Endodermal cell (in vitro differentiated cells): ENCODE measurements at places on chromosomes 5 and 9.
A peak's percentile ranks its signal among the peaks of the same experiment; 100 is the strongest.

GRCh38 chr5:121138495-121138907, 674.4 kb downstream of the PRR16 start:
- no peak for DNase-seq

GRCh38 chr5:86880785-86881492, 263.2 kb downstream of the COX7C start:
- DNase-seq: peak; percentile 90

- no peak for DNase-seq
These were observed 21.5 kb upstream of the DMRT2 start for GRCh38 chr9:1028501-1029190.

DNA sequence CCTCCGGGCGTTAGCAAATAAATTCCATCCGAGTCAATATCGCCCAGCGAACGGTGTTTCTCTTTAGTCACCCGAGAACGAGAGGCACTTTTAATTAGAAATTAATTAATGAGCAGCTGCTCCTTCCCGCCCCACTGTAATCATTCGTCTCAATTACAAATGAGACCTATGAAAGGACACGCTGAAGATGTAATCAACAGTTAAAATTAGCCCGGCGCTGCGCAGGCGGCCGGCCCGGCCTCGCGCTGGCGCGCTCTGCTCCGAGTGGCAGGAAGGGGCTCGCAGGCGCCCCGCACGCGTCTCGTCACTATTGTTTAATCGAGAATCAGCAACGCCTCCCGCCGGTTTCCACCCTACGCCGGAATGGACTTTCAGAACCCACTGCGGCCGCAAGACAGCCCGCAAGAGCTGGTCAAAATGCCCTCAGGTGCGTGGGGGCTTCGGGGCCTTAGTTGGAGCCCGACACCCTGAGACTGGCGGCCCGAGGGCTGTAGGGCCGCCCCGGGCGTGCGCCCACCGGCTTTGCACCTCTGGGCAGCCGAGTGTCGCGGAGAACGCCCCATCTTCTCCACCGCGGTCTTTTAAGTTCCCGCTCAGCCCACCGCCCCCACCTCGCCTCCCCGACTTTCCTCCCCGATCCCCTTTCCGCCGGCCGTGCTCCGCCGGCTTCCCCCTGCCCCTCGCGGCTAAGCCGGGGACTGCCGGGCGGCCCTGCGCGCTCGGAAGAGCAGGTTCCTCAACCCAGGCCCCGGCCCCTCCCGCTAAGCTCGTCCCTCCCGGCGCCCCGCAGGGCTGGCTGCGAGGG, 597 bp upstream of the IRX4 start:
- peak; percentile 79 for DNase-seq

DNA sequence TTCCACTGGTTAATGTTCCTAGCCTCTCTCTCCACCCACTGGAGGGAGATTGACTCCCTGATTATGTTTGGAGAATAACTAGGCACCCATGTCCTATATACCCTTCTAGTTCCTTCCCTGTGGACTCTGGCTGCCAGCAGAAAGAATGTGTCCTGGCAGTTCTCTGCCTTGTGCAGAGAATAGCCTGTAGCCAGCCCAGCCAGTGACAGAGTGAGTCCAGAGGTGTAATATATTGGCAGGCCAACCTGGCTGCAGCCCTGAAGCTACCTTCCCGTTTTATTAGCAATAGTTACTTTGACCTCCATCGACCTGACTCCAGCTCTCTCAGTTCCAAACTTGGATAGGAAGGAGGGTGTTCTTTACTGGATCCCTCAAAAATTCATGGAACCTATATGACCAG, 8.1 kb downstream of the SETD9 start:
- DNase-seq: no peak

GRCh38 chr9:24090566-24090965, 264.5 kb upstream of the ELAVL2 start:
- no peak for DNase-seq

GRCh38 chr5:61969755-61970154, 336.3 kb upstream of the KIF2A start:
- no peak for DNase-seq

- no peak for DNase-seq
These were observed 88.2 kb upstream of the NR3C1 start for GRCh38 chr5:143491646-143492045.

DNA sequence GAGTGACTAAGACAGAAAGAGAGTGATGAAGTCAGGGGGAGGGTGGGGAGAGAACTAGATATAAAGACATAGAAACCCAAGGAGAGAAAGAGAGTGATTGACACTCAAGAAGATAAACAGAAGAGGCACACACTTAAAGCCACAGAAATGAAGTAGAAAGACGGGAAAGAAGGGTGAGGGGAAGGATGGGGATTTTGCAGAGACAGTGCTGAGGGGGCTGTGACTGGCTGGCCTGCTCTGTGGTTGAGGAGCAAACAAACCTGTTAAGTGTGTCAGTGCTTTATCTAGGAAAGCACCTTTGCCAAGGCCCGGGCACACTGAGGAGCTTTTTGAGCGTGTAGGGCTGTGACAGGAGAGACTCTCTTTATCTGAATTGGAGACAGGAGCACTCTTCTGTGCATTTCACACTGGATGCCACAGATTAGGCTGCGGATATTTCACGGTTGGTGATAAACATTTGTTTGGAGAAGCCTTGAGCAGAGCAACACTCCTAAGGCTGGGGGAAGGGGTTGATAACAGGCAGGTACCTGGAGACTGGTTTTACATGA, 109.1 kb downstream of the DOCK2 start:
- peak; percentile 69 for DNase-seq

DNA sequence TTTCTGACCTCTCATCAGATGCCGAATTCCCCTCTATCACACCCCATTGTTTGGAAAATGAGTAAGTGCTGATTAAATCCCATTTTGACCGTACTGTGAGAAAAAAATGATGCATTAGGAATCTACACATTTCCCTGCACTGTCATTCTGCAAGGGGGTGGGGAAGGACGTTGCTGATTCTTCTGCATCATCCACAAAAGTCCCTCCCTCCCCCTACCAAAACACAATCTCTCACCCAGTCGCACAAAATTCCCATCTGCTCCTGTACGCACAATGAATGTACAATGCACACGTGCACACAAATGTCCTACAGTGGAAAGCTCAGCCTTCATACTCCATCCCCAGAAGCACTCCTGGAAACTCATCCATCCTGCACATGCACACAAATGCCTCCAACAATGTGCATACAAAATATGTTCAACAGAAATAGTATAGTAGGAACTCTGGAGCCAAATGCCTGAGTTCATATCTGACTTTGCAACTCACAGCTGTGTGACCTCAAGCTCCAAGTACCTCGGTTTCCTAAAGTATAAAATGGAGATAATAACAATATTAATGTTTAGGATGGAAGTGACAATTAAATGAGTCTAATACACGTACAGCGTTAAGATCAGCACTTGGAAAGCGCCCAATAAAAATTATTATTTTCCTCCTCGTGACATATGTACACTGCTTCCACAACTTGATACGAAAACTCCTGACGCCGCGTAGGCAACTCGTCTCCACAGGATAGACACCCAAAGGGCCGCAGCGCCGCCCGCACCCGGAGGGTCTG, 809 bp downstream of the TNIP1 start:
- DNase-seq: no peak

DNA sequence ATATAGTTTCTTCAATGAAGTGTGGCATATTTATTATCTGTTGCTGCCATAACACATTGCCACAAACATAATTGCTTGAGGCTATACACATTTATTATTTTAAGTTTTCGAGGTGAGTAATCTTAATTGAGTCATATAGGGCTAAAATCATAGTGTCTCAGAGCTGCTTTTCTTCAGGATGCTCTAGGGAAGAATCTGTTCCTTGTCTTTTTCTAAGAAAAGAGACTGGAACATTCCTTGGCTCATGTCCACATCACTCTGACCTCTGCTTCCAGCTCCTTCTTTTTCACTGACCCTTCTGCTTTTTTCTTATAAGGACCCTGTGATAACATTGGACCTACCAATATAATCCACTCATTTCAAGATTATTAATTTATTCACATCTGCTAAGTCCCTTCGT, 632.4 kb upstream of the TYRP1 start:
- no peak for DNase-seq

DNA sequence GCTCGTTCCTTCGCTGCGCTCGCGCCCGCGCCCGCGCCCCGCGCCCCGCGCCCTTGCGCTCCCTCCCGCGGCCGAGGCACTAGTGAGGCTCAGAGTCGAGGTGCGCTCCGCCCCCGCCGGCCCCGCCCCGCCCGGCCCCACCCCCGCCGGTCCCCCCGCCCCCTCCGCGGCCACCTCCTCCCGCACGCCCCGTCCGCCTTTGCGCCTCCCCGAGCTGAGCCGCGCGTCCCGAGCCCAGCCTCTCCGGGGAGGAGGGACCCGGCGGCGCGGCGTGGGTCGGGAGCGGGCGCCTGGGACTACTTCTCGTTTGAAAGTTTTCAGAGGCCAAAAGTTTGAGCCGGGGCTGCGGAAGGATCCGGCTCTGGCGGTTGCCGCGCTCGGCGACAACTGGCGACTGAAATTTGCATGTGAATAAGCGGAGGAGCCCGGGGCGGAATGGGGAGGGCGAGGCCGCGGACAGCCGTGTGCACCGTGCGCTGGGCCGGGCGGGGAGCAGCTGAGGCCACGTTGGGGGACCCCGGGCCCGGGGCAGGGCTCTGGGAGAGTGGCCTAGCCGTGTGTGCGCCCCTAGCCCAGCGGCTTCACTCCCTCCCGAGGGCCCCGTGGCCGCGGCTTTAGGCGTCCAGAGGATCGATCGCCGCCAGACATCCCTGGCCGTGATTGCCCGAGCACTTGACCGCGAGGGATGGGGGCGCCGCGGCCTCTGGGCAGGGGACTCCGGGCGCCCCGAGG, at the start of gene NOTCH1:
TSS of gene NOTCH1 (minus strand) at position 84 of the 732 bp plus-strand sequence. CDS start 262 bp downstream, outside the sequence.
- peak; percentile 94 for DNase-seq

DNA sequence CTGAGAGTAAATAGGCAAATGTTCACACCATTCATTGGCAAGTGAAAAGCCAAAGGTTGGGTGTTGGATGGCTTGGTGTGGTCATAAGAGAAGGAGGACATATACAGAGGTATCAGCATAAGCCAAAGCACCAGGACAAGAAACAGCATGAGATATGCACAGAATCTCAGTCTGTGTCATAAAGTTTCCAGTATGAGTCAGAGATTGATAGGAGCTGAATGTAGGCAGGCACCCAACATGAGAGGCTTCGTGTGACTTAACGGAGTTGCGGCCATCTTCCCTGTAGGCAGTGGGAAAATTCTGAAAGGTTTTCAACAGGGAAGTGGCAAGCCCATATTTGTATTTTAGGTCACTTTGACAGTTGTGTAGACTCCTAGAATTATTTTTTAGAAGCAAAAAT, 54.5 kb downstream of the SNCAIP start:
- no peak for DNase-seq

- DNase-seq: no peak
These were observed 94.5 kb upstream of the CD180 start for GRCh38 chr5:67291066-67291465.

DNA sequence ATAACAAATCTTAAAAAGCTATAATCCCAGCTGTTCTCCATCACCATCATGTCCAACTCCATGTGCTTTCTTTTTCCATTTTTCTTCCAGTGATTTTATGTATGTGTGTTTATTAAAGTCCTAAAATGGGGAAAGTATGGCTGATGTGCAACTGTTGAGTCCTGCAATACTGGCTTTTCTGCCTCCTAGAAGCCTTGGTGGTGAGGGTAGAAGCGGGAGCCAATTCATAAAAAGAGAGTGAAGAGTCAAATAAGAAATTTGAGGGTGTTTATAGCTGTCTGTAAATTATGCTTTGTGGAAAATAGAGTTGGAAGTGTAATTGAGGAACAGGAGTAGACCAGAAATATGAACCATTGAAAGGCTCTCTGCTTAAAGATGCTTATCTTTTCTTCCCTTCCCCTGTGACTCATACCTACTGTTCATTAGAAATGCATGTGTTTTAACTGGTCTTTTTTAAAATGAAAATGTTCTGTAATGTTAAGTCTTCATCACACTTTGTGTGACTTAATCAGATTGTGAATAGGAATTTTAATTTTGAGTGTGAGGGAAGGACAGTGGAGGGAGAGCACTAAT, 80.1 kb downstream of the ZCCHC7 start:
- no peak for DNase-seq

DNA sequence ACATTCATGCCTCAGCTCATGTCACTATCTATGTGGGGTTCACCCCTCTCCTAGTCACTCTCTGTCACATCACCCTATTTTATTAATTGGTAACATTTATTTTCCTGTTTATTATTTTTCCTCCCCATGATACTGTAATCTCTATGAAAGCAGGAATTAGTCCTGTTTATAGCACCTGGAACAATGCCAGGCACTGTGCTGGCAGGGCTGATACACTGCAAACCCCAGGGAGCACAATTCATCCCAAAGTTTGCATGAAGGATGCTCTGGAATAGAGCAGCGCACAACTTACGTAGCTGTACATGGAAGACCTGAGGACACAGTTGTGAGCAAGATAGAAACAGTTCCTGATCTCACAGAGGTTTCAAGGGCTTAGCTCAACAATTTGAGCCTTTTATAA, 103.2 kb downstream of the NSG2 start:
- no peak for DNase-seq

DNA sequence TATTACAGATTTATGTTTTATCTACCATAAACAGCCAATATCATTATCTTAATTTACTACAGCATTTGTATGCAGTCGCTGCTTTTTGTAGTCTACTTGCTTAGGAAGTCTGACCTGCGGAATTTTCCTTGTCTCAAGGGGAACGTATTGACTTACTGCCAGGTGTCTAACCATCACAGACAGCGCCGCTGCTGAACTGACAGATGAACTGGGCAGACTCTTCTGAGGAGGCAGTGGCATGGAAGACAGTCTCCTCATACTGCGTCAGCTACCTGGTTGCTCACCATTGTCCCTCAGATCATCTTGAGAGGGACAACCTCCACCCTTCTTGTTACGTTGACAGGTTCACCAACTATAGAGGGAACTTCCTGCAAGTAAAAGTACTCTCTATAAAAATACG, 574.3 kb upstream of the ZNF462 start:
- DNase-seq: no peak

GRCh38 chr9:116959809-116960208, 272.7 kb downstream of the TRIM32 start:
- no peak for DNase-seq

DNA sequence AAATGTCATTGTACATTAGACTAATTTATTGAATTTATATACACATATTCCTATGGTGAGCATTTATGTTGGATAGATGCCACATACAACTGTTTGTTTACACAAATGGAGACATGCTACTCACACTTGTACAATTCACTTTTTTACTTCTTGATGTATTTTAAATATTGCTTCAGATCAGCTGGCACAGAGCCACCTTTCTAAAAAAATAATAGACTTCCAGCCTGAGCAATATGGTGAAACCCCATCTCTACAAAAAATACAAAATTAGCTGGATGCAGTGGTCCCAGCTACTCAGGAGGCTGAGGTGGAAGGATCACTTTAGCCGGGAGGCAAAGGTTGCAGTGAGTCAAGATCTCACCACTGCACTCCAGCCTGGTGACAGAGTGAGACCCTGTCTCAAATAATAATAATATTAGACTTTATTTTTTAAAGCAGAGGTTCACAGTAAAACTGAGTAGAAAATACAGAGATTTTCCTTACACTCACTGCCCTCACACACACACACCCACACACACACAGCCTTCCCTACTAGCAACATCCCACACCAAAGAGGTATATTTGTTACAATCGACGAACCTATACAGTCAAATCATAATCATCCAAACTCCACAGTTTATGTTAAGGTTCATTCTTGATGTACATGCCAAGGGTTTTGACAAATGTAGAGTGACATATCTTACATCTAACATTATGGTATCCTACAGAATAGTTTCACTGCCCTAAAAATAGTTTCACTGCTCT, 16.5 kb upstream of the ADRB2 start:
- DNase-seq: no peak
